ENCODE measurements at places on chromosomes 1 and 21. TPM values are rescaled to one million over a fixed set of nuclear protein-coding genes. Genes with fewer than 3 reads are reported as not detected.

DMRTA2 gene
- not detected for total RNA-seq

RXFP4 gene
- total RNA-seq = 8.0 TPM

CITED4 gene
- 145 TPM for total RNA-seq

OR4F29 gene
- total RNA-seq = not detected

ARHGAP30 gene
- 0.36 TPM for total RNA-seq

SLC1A7 gene
- total RNA-seq = 0.31 TPM

DIRAS3 gene
- not detected for total RNA-seq

EFNA1 gene
- total RNA-seq = 23.8 TPM

SYT11 gene
- total RNA-seq = 4.0 TPM

C1orf94 gene
- not detected for total RNA-seq

WDR64 gene
- not detected for total RNA-seq

NENF gene
- 72.4 TPM for total RNA-seq

CROCC gene
- 13.6 TPM for total RNA-seq

MAB21L3 gene
- total RNA-seq = not detected

THEM4 gene
- 21.8 TPM for total RNA-seq

RHBG gene
- total RNA-seq = 0.28 TPM

FCRLB gene
- 0.41 TPM for total RNA-seq

TMEM81 gene
- 4.0 TPM for total RNA-seq

GNAT2 gene
- total RNA-seq = 0.44 TPM

CELF3 gene
- total RNA-seq = not detected

OR6P1 gene
- total RNA-seq = not detected

ESPN gene
- 8.5 TPM for total RNA-seq

SLAMF8 gene
- total RNA-seq = not detected

TNFRSF9 gene
- 0.23 TPM for total RNA-seq

RGS13 gene
- total RNA-seq = not detected

HES2 gene
- 11.1 TPM for total RNA-seq

ALPL gene
- 0.82 TPM for total RNA-seq

PTPRF gene
- 77.5 TPM for total RNA-seq

PLA2G2D gene
- not detected for total RNA-seq

LMX1A gene
- not detected for total RNA-seq

TCEA3 gene
- total RNA-seq = 8.3 TPM

KCNE1 gene
- total RNA-seq = not detected

RABGAP1L gene
- 37.0 TPM for total RNA-seq

RNU1-4 gene
- 1,290 TPM for total RNA-seq

COP1 gene
- 36.5 TPM for total RNA-seq

OR2T27 gene
- total RNA-seq = not detected

SLC45A3 gene
- total RNA-seq = 3.0 TPM

S100A1 gene
- 2.9 TPM for total RNA-seq

DNAH14 gene
- total RNA-seq = 47.0 TPM

ILF2 gene
- total RNA-seq = 221 TPM

CDA gene
- total RNA-seq = 0.62 TPM

VWA5B1 gene
- total RNA-seq = not detected

HES3 gene
- total RNA-seq = not detected

MAP3K6 gene
- 56.9 TPM for total RNA-seq

CNIH3 gene
- total RNA-seq = 3.7 TPM

S100A7A gene
- total RNA-seq = not detected

SRGAP2B gene
- total RNA-seq = 42.4 TPM

RCSD1 gene
- total RNA-seq = 1.4 TPM

FAM72A gene
- 29.2 TPM for total RNA-seq

SPATA21 gene
- total RNA-seq = not detected

IL10RB gene
- total RNA-seq = 17.7 TPM

CD2 gene
- 0.10 TPM for total RNA-seq

UAP1 gene
- 97.7 TPM for total RNA-seq

DCST1 gene
- total RNA-seq = not detected

EYA3 gene
- 17.5 TPM for total RNA-seq

AIRE gene
- total RNA-seq = not detected

Data from Panc1 (cell line).